Hematopoietic multipotent progenitor cell (in vitro differentiated cells): ENCODE measurements at places on chromosomes 16 and 17.

DNA sequence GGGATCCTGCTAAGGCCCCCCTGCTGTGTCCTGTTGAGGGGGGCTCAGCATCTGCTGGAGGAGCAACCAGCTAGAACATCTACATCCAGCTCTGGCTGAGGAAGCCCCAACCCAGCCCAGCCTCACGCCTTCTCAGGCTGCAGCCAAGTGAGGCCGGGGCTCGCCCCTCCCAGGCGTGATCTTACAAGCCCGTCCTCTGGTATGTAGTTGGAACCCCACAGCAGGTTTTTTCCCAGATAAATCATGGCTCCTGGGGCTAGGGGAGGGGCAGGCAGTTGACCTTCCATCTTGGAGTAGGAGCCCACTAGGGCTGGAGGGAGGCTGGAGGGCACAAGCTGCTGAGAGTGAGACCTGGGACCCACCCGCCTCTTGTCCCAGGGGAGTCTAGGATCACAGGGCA lies 4.7 kb downstream of the FAM83G start:
- DNase-seq: no peak

DNA sequence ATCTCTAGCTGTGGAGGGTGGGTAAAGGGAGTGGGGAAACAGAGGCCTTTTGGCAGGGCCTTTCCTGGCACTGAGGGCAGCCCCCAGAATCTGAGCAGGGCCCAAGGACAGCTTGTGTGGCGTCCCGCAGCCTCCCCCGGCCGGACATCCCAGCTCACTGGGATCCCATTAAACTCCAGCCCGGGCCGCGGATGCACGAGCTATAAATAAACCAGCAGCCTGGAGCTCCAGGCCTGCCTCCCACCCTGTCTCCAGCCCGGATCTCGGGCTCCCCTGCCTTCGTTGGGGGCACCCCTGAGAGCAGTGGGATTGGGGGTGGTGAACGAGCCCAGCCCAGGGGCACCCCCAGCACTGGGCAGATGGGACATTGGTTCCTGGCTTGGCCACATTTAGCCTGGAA lies 13.8 kb upstream of the AATK start:
- no peak for DNase-seq

DNA sequence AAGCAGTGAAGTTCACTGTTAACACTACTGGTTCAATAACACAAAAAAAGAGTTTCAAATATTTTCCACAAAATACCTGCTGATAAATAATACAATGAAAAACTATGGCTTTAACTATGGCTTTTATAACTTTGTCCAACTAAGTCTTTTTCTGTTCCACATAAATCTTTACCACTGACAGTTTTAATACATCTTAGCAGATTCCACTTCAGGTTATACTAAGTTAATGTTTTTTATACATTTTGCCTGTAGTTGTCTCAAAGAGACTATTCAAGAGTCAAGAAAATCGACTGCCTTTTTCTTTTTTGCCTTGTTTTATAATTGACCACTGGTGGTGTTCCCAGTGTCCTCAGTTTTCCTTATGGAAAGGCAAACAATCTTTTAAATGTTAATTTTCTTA lies 379.7 kb upstream of the PMFBP1 start:
- DNase-seq: no peak

GRCh38 chr17:75078284-75079022 lies 9.3 kb upstream of the SLC16A5 start:
- DNase-seq: no peak

DNA sequence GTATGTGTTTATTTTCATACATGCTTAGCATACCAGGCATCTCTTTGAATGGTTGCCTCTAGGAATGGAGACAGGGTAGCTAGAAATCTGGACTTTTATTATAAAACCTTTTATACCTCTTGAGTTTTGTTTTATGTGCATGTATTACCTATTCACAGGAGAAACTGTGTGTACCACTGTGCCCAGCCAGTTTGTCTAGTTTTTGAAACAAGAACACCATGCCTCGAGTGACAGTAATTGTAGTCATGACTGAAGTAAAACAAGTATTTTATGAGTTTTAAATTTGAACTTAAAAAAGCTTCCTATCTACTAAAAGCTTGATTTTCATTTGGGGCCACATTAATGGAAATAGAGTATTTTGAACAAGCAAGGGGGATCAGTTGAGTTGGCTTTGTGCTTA lies 57.4 kb downstream of the SNTB2 start:
- no peak for DNase-seq

- DNase-seq: no peak
Measured at GRCh38 chr16:26026709-26027450, 335.1 kb downstream of the HS3ST4 start.

DNA sequence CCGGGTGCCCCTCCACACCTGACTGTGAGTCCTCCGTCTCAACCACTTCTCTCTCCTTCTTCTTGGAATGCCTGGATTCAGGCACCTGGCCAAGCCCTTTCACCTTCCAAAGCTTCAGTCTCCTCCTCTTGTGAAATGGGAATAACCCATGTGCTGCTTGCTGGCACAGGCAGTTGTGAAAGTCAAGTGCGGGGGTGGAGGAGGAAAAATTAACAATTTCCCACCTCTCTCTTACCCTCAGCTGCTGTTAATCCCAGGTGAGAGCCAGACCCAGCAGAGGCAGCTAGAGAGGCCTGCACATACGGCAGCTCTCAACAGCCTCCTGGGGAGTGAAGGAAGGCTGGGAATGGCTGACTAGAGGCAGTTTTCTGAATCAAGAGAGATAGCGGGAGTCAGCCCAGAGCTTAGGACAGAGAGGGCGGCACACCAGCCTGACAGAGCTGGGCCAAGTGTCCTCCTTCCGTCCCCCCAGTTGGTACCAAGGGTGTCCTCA lies 77.9 kb upstream of the LGALS9 start:
- DNase-seq: no peak

DNA sequence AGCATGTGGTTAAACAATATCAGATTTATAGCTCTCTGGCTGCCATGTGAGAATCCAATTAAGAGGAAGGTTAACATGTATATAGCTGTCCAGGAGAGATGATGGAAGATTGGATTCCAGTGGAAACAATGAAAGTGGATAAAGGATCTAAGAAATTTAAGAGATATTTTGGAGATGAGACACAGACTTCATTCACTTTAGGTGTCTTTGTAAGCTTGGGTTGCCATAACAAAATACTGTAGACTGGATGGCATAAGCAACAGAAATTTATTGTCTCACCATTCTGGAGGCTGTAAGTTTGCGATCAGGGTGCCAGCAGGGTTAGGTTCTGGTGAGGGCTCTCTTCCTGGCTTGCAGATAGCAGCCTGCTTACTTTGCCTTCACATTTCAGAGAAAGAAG lies 155.9 kb upstream of the MYOCD start:
- no peak for DNase-seq

DNA sequence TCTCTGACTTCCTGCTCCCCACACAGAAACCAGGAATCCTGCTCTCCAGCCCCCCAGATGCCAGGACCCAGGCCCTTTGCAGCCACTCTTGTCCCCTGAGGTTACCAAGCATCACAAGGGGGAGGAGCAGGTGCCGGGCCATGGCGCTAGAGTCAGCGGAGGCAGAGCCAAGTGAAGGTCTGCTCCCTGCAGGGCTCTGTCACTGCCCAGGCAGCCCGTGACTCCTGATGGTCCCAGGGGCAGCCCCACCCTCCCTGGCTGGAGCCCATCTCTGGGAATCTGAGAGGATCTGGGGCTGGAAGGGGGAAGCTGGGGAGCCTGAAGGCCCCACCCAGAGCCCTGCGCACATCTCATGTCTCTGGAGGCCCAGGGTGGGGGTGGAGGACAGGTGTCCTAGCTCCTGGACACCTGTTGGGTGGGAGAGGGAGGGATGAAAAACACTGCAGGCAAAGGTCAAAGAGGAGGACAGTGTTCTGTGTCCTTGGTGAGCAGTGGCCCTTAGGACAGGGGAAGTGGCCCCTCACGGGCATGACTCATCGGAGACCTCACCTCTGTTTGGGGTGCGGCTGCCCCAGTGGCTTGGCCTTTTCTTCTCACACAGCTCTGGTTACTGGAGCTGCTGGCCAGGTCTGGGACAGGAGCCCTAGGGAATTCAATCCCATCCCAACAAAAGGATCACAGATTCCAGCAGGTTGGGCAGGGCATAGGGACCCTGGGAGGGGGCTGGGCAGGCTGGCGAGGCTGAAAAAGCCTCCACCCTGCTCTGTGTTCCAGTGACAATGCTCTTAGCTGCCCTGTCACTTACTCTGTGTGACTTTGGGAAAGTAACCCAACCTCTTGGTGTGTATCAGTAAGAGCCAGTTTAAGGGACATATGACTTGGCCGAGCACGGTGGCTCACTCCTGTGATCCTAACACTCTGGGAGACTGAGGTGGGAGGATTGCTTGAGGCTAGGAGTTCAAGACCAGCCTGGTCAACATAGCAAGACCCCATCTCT lies at the start of gene PRSS36:
Gene PRSS36, minus strand, starts transcription at position 173 of the 997 bp plus-strand sequence. Its CDS starts 31 bp downstream, at position 142.
- DNase-seq: no peak

DNA sequence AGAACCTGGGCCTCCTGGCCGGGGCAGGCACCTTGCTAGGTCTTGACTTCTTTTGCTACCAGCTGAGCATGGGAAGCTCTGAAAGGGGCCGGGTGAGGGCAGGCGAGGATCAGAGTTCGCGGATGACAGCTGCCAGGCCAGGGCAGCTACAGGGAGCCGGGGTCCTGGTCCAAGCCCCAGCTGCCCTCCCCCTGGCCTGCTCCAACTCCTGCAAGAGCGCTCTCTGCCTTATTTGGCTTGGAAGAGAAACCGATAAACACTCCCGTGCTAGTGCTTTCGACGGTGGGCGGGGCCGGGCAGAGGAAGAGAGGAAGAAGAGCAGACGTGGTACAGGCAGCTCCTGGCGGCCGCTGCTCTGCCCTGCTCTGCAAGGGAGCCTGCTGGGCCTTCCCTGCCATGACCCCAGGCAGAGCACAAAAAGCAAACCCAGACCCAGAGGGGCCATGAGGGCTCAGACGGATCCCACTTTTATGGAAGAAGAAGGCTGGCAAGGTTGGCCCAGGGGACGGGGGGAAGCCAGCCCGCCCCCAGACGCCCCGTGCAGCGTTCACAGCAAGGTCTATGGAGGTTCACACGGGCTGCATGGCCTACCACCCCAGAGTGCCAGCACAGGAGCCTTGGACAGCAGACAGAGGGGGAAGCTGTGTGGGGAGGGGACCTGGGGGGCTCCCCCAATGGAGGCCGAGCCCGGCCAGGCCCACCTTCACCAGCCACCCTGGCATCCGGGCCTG lies 25.6 kb downstream of the PIEZO1 start:
- DNase-seq: no peak

DNA sequence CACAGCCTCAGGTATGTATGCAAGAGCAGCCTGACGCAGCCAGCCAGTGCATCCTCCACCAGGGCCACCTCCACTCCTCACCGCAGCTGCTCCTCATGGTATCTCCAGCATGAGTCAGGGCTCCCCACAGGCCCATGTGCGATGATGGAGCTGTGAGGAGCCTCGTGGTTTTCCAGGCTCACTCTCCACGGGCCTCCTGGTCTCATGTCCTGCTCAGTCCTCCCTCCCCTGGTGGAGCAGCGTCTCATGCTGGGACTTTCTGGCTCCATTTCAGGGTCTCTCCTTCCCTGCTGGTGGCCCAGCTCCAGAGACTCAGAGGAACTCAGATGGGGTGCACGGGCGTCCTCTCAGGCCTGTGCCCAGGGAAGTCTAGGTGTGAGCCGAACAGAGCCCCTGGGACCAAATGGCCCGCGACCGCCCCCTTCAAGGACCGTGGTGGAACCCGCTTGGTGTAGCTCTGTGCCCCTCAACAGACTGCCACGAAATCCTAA lies 70.4 kb downstream of the METRNL start:
- no peak for DNase-seq

DNA sequence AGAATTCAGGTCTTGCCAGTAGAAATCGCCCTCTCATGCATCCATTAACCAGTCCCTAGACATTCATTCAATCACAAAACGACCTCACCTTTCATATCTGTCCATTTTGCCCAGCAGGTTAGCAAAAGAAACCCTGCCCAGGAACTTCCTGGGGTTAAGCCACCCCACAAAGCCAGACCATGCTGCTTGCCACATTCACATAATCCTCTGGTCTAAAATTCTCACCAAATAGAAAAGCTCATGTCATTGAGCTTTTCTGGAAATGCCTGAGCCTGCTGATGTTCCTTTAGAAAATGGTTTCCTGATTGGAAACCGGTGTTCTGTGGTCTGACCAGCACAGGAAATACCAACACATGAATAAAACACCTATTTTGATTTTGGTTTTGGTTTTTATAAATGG lies 21.6 kb upstream of the DYNLRB2 start:
- no peak for DNase-seq

DNA sequence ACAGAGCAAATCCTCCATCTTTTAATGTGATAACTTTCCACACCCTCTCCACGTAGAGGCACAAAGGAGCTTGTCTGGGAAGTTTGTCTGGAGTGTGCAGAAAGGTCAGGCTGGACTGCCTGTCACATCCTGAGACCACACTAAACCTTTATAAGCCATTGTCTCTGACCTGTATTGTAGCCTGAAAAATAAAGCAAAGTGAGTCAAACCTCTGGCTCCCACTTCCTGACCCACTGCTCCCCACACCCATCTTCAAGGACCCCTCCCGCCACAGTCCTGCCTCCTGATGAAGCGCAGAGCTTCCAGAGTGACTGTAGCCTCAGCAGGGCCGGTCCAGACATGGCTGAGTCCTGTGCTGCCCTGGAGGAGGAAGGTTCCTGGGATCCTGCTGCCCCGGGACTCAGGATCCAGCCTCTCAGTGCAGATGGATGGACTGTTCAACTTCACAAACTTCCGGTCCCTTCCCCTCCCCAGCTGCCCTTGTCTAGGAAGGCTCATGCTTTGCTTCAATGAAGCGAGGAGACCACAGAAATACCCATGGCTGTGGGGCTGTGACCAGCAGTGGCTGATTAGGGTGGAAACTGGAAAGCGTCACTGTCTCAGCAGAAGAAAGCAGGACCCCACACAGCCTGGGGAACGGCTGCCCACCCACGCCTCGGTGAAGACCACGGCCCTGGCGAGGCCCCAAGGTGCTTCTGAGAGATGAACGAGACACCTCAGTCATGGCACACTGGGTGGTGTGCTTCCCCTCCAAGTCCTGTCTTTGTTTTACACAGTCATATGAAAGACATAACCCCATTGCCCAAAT lies 30.9 kb upstream of the CLEC18B start:
- no peak for DNase-seq

GRCh38 chr17:65902155-65902554 lies 289.8 kb downstream of the CEP112 start:
- DNase-seq: no peak

- DNase-seq: no peak
Measured at GRCh38 chr16:86145669-86146068, 246.7 kb downstream of the IRF8 start.

- peak; percentile 46 for DNase-seq
Measured at GRCh38 chr16:2473999-2474876, 689 bp upstream of the TBC1D24 start.

GRCh38 chr16:80680839-80681238 lies 123.6 kb downstream of the CDYL2 start:
- no peak for DNase-seq

DNA sequence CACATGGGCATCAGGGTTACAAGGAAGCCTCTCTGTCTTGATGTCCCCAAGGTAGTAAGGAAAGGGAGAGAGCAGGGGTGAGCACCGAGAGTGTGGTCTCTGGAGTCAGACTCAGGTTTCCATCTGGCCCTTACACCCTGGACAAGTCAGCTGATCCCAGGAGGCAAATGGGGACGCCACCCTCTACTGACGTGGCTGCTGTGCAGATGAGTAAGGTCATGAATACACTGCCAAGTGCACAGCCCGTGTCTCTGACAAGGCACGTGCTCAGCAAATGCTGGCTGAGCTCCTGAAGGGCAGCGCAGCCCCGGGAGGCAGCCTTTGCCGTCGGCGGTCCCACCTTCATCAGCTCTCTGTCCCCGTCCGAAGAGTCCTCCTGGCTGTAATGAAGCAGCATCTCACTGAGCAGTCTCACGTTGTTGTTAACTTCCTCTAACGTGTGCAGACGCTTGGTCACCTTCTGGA lies 19.4 kb downstream of the GGA3 start:
- DNase-seq: no peak

- no peak for DNase-seq
Measured at GRCh38 chr16:53913099-53913870, 209.3 kb downstream of the FTO start.
